NCI-H1694 treated with DMSO at 0.1 percent for 48 hours (cell line): ENCODE measurements at places on chromosomes 3 and 15.

GRCh38 chr3:77699125-77699691 lies 659.3 kb downstream of the ROBO2 start:
- DNase-seq, result no peak

GRCh38 chr3:133492159-133492741 lies 81.2 kb upstream of the CDV3 start:
- no peak for DNase-seq

- no peak for DNase-seq
Measured at GRCh38 chr3:39937315-39937714, 127.9 kb downstream of the MYRIP start.

DNA sequence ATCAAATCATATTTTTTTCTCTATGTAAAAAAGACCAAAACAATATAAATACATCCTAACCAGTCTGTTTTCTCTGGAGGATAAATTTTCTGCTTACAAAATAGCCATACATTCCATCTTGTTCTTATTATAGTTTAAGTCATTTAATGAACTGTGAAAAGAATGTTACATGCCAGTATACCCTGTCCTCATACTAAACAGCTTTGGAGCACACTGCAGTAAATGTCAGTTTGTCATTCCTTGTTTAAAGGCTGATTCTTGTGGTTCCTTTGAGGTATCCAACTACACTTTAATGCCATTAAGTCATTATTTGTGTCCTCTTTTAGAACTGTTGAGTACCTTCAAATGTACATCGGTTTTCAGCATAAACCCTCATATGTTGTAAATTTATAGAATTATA lies 52.7 kb upstream of the DCBLD2 start:
- DNase-seq, result no peak

DNA sequence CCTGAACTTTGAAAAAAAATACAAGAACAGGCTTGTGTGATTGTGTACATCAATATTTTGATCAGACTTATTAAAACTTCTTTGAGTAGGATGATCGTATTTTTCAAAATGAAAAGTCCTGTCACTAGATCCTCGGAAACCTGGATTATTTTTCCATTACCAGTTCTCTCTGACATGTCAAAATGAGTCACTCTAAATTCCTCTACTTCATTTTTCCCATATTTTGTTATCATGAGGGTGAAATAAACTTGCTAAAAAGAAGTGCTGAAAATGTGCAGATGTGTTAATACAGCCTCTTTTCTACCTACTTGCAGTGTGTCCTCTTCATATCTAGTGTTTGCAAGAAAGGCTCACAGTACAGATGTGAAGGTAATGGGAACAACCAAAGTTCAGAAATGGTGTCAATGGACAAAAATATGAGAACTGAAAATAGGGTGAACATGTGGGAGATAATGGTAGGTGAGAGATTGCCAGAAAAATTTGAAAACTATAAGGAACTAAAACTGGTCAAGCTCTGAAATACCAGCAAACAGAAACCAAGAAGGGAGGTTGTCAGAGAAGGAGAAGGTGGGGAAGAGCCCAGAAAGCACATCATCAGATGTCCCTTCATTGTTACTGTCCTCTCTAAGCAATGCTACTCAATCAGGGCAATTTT lies 108.2 kb downstream of the EOMES start:
- no peak for DNase-seq
